ENCODE measurements at places on chromosomes 7 and 10.

GRCh38 chr7:23715099-23715498 lies 5.1 kb downstream of the STK31 start:
- no peak for DNase-seq

DNA sequence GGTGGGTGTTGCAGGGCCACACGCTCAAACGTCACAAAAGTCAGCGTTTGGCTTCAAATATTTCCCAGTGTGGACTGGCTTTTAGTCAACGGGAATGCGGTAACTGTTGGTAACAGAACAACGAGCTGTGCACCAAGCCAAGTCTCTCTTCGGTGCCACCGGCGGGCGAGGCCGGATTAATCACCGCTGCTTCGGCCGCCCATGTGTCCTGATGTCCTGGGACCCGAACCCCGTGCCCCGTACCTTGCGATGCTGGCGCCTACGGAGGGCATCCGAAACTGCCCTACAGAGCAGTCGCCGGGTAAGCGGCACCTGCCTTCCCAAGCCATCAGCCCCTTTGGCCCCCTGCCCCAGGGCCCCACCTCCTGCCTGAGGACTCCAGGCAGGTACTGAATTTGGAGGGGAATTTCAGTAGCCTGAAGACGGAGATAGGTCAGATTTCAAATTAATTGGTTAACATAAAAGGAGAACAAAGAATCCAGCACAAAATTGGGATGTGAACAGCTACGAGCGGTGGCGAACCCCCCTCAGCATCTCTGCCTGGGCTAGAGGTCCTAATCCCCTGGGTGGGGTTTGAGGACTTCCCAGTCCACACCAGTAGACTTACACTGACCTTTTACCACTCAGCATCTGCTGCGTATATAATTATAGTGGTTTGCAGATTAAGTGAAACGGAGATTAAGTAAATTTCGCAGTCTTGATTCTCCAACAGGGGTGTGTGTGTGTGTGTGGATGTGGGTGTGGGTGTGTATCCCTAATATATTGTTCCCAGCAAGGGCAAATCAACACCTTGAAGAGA lies at the start of gene LRRC72:
Gene LRRC72 (plus strand): TSS at position 84 of the 799 bp plus-strand sequence. CDS start 128 bp downstream, at position 212.
- DNase-seq: no peak

DNA sequence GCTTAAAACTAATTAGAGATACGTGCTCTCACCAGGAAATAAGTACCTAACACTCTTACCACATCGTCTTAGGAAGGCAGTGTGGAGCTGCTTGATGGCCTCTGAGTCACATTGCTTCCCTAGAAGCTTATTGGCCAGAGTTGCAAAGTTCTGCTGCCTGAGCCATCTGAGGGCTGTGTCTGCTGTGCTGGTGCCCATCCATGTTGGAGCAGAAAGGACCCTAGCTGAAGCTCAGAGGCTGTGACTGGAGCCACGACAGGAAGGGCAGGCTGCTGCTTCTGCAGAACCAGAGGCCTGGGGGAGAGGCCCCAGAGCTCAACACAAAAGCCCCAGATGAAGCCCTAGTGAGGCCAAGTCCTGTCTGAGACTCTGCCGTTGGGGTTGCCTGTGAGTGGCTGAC lies 64.8 kb upstream of the IGFBP3 start:
- no peak for DNase-seq

DNA sequence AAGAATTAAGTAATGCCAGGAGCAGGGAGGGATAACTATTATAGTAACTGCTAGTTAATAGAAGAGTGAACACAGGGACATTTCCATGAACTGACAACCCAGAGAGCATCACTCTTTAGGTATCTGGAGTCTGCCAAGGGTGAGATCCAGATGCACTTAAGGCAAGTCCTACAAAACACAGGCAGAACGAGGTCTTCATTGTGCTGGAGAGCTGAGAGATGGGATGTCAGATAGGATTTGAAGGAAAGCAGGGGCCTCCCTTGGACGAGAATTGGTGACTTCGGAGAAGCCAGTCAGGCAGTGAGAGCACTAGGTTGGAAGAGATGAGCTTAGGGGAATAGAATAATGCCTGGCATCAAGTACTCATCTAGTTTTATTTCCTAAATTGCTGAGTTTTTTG lies 684.5 kb downstream of the GATA3 start:
- DNase-seq: no peak

DNA sequence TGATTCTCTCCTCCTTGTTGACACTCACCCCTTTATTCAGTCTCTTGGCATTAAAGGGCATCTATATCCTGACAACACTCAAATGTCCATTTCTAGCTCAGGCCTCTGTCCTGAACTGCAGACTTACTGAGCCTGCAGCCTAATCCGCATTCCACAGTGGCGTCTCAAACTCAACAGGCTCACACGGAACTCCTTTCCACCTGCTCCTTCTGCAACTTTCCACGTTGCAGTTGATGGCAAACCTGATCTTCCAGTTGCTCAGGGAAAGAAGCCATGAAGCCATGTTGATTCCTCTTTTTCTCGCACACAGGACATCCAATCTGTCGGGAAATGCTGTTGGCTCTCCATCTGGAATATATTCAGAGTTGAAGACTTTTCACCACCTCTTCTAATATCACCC lies 522.4 kb downstream of the CCSER2 start:
- no peak for DNase-seq

GRCh38 chr7:115749924-115750323 lies 280.6 kb downstream of the TFEC start:
- DNase-seq: no peak

DNA sequence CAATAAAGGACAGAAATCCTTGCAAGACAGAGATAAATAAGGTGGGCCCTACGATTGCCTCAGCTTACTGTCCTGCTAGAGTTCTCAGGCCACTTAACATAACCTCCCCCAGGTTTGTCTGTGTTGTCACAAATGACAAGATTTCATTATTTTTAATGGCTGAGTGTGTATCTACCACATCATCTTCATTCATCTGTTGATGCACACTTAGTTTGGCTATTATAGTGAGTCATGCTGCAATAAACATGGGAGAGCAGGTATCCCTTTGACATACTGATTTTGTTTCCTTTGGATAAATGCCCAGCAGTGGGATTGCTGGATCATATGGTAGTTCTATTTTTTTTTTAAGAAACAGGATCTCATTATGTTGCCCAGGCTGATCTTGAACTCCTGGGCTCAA lies 60.6 kb downstream of the PRTFDC1 start:
- DNase-seq: no peak

- DNase-seq: peak; percentile 79
Observed at GRCh38 chr7:8176370-8177081, 85.4 kb downstream of the ICA1 start.

- no peak for DNase-seq
Observed at GRCh38 chr7:38306171-38306570, 32.7 kb upstream of the TARP start.

- DNase-seq: no peak
Observed at GRCh38 chr7:94249631-94250030, 145.1 kb upstream of the COL1A2 start.

GRCh38 chr7:107390916-107391315 lies 78.9 kb upstream of the GPR22 start:
- DNase-seq: no peak

DNA sequence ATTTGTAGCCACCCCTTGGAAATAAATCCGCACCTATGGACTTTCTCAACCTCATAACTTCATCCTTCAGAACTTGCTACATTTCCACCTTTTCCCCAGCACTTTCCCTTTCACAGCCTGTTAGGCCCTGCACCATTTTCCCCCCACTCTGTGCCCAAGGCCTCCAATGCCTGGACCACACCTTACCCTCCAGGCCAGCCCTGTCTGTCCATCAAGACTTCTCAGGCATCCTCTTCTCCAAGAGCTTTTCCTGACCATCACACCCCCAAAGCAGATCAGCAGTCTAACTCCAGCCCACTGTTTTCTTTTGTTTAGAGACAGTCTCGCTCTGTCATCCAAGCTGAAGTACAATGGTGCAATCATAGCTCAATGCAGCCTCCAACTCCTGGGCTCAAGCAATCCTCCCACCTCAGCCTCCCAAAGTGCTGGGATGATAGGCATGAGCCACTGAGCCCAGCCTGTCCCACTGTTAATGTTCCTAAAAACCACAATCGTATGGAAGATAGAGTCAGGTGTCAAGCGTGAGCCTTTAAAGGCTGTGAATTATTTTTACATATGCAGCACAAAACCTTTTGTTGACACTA lies 116.8 kb downstream of the PARD3 start:
- DNase-seq: no peak

- peak; percentile 43 for DNase-seq
Observed at GRCh38 chr7:91940171-91940570, 491 bp upstream of the AKAP9 start.

GRCh38 chr10:110901954-110902819 lies 16.8 kb downstream of the BBIP1 start:
- no peak for DNase-seq

- no peak for DNase-seq
Observed at GRCh38 chr7:46949270-46949931, 632.5 kb downstream of the TNS3 start.

- DNase-seq: no peak
Observed at GRCh38 chr10:11958956-11959355, 83.7 kb downstream of the UPF2 start.

DNA sequence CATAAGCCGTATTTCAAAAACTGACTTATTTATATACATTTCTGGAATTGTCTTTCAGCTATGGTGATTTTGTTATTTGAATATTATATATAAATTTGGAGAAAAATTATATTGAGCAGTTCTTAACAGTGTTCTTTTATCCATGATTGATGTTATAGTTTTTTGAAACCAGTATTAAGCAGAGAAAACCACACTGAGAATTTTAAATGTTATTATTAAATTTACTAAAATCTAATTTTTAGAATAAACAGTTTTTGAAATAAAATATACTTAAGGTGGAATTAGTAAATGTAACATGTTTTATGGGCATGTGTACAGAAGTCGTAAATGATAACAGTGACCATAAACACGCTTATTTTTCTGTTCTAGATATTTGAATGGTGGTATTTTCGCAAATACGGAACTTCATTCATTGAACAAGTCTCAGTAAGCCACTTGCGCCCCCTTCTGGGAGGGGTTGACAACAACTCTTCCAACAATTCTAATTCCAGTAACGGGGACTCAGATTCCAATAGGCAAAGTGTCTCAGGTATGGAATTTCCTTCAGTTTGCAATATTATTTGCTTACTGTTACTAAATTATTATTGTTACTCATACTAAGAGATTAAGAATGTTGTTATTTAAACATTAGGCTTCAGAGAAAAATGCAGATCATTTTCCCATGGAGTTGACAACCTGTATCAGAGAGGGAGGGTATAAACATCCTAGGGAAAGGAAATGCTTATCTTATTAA lies 166.1 kb downstream of the ST7 start:
- DNase-seq: peak; percentile 76

DNA sequence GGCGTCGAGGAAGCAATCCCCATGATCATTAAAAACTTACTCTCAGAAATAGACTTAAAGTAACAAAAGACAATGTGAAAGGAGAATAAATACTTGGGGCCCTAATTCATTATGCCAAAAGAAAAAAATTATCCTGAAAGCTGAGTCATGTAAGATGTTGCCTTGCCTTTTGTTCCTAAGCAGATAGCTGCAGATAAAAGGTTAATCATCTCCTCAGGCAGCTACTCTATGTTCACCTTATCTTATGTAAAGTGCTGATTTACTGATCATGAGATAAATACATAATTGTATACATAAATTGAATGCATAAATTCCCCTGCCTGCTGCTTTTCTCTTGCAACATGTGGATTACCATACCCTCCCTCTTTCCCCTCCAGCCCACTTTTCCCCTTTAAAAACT lies 28.1 kb upstream of the CREB3L2 start:
- DNase-seq: no peak

GRCh38 chr10:116126239-116126638 lies 146.8 kb downstream of the GFRA1 start:
- no peak for DNase-seq

DNA sequence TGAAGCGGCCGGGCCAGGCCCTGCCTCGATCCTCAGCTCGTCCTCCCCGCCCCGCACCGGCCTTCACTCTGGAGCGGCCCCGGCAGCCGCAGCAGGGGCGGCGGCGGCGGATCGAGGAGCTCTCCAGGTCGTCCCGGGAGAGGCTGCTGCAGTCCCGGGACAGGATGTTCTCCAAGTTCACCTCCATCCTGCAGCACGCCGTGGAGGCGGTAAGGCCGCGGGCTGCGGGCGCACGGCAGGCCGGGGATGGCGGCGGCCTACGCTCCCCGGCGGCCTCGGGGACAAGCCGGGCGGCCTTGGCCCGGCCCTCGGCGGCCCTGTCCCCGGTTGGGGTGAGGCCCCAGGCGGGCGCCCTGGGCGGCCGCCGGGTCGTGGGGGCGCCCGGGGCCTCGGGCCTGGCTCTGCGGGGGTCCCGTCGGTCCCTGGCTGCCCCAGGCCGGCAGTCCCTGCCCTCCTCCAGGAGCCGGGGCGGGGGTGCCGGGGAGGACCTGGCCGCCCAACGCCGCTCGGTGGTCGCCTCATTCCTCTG lies 399 bp downstream of the FHIP2A start:
- no peak for DNase-seq

- no peak for DNase-seq
Observed at GRCh38 chr10:110252151-110252550, 44.7 kb downstream of the MXI1 start.

DNA sequence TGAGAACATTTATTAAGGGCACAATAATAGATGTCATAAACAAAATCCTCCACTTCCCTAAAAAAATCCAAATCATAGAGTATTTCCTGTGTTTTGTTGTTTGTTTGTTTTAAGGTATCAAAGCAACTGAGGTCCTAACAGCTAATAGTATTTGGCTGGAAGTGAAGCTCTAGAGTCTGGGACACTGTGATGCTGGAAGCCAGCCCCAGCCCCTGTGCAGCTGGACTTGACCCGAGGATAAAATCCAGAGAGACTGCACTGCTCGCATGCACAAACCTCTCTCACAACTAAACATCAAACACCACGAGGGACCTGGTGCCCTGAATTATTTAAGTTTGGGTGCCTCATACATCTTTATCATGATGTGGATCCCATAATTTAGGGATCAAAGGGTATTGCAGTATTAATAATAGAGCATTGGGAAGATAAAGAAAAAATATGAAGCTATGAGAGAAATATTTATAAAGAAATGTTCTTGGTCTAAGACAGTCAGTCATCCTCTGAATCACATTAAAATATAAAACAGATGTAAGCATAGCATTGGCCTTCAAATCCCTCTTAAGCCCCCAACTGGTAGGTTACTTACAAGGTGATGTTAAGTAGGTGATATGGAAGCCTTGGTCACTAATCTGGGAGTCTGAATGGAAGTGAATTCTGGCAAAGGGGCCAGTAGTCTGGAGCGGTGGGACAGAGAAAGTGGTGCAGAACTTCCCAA lies 44.4 kb downstream of the CUBN start:
- no peak for DNase-seq

DNA sequence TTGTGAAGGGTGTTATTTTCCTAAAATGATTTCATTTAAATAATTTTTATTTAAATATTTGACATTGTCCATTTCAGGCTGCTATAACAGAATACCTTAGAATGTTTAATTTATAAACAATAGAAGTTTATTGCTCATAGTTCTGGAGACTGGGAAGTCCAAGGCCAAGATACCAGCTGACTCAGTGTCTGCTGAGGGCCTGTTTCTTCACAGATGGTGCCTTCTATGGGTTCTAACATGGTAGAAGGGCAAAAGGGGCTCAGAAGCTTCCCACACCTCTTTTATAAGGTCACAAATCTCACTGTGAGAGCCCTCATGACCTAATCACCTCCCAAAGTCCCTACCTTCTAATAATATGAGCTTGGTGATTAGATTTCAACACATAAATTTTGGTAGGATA lies 50.7 kb downstream of the MTURN start:
- no peak for DNase-seq
